NCI-H187 (cell line): ENCODE measurements at places on chromosomes 7 and 10.

- DNase-seq = no peak
Observed at GRCh38 chr7:247181-247580, 42.8 kb upstream of the FOXL3 start.

- no peak for DNase-seq
Observed at GRCh38 chr10:8705415-8705814, 650.9 kb downstream of the GATA3 start.

- no peak for DNase-seq
Observed at GRCh38 chr10:75466886-75467285, 35.5 kb downstream of the LRMDA start.

DNA sequence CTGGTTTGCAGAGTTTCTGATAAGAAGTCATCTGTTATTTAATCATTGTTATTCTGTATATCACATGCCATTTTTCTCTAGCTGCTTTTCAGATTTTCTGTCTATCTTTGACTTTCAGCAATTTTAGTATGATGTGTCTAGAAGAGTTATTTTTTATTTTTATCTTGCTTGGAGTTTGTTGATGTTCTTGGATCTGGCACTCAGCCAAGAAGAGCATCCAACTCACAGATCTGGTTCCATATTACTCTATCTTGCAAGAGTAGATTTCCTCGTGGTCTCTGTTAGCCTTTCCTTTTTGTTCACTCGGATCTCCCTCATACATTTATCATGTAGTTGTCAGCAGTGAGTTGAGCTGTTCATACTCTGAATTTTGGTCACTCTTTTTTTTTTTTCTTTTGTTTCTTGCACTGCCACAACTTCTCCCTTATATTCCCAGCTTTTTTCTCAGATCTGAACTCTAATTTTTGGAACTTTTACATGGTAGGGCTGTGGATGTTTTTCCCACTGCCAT, 54.8 kb upstream of the CALCR start:
- no peak for DNase-seq

GRCh38 chr7:143960813-143961610, 6.4 kb downstream of the OR2F1 start:
- DNase-seq = no peak

GRCh38 chr10:79444199-79445119, 965 bp downstream of the ZCCHC24 start:
- no peak for DNase-seq

DNA sequence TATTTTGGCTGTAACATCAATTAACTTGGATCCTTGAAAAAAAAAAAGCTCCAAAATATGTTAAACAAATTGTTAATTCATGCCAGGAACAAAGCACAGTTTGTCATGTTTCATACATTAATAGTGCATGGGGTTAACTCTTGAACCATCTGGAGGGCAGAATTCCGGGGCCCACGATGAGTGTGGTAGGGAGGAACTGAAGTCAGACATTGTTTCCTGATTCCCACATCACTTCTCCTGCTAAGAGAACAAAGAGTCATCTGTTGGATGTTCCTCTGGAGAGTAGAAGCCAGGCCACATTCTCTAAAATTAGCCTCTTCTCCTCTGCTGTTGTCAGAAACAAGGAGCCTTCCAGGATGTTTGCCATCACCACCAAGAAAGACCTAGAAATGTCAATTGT, 54.6 kb downstream of the TMEM178B start:
- DNase-seq = no peak

- no peak for DNase-seq
Observed at GRCh38 chr7:100893318-100893895, 2.3 kb downstream of the ACHE start.

GRCh38 chr10:110275128-110275729, 29.5 kb downstream of the SMNDC1 start:
- no peak for DNase-seq

DNA sequence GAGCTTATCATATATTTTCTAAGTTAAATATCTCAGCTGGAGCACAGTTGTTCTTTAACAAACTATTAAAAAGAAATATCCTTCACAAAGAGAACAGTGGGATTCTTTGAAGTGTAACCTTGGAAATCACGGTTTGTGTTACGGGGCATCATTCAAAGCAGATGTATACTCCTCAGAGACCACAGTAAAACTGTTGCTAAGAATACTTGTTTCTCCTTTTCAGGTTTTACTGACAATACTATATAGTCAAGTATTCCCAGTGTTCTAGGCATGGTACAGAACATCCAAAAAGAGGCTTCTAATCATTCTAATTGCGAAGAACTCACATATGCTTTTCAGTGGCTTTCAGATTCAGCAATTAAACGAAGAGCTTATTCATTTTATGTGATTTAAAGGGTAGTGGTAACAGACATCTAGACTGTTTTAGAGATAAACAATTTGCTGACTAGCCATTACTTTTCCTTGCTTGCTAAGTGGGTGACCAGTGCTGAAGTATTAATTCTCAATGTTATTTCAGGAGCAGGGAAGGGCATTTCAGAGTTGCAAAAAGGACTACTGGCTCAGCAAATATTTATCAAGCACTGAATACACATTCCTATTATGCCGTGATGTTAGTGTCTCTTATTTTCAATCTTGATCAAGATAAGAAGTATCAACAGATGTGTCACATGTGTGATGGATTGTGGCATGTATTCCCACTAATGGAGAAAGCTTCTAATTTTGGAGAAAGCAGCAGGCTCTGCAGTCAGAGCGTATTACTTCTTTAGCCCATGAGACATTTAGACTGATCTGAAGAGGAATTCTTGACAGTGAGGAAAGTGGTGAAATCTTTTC, 236.8 kb downstream of the RNLS start:
- no peak for DNase-seq

DNA sequence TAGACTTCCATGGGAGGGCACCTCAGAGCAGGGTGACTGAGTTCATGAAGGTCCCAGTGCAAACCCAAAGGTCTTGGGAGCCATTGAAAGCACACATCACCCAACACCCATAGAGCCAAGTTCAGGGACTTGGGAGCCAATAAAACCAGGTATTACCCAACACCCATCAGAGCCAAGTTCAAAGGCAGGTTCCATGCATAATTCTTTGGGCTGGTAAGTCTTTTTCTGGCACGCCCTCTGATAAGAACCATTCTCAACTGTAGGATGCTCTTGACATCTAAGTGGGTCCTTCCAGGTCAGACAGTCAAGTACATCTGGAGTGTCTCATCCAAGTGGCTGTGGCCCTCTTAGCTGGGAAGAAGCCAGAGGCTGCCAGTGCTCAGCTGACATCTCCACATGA, 63.2 kb downstream of the EBF3 start:
- DNase-seq = no peak

GRCh38 chr10:88735661-88736060, 24.2 kb upstream of the LIPN start:
- no peak for DNase-seq

DNA sequence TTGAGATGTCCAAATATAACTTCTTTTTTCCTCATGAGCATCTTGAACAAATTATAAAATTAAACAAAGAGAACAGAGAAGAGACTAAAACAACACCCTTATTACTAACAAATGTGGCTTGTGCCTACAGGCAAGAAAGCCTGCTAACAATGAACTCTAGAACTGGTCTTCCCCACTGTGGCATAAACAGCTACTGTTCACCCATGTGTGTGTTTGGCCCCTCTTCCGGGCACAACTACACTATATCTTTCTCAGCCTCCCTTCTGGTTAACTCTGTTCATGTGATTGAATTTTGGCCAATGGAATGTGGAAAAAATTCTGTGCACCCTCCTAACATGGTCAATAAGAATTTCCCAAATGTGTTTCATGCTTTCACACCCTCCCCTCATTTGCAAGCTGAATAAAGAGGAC, 117.0 kb downstream of the KBTBD2 start:
- no peak for DNase-seq

GRCh38 chr7:151361193-151361959, 19.8 kb downstream of the NUB1 start:
- no peak for DNase-seq

DNA sequence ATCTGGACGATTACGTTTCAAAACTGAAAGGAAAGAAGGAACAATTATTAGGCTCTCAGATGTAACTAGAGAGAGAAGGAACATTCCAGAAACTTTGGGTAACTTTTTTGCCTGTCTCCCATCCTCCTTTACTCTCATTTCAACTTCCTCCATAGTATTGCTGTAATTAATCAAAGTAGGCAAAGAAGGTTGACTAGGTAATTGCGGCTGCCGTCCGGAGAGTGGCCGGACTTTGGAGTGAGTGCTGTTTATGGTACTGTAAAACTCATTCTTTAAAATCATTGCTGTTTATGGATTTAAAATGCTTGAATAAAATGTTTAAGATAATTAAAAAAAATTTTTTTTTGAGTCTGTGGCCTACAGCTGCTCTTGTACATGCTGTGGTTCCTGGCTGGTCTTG, 56.4 kb downstream of the RBM33 start:
- no peak for DNase-seq
